Naive thymus-derived CD8-positive, alpha-beta T cell (primary cell): ENCODE measurements at places on chromosomes 5 and 9.

- no peak for DNase-seq
Observed at GRCh38 chr5:79259383-79259782, 23.5 kb downstream of the JMY start.

GRCh38 chr9:116549786-116550660, 137.1 kb upstream of the TRIM32 start:
- no peak for DNase-seq

DNA sequence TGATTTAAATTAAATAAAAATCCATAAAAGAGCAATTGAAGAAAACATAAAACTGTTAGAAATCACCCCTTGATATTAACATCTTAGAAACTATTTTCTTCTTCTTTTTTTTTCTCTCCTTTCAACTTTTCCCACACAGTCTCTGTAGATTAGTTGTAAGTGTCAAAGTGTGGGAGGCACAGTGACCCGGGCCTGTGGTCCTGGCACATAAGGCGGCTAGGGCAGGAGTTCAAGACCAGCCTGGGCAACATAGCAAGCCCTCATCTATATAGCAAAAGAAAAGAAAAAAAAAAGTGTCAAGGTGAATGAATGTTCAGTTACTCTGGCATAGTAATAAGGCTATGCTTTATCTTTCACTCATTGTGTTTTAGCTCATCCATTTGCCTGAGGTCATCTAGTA, 14.2 kb downstream of the RORB start:
- no peak for DNase-seq

GRCh38 chr9:69173497-69173890, 583 bp upstream of the TJP2 start:
- DNase-seq: no peak

DNA sequence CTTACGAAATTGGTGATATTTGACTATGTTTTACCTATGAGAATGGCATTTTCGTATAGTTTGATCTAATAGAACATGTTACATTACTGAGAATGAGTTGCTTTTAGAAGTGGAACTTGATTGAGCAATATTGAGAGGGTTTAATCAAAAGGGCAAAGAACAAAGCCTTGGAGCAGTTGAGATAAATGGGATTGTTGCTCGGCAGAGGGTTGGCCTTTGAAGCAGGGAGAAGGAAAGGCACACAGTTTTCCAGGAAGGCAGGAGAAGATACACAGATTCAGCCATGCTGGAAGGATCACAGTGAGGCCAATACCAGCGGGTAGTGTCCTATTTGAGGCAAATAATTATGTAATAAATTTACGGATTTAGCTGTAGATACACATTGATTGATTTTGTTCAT, 19.5 kb downstream of the MAN2A1 start:
- no peak for DNase-seq

GRCh38 chr5:88388476-88389337, 120.1 kb upstream of the TMEM161B start:
- DNase-seq: no peak

- DNase-seq: no peak
Observed at GRCh38 chr5:120808606-120809005, 344.5 kb downstream of the PRR16 start.

- DNase-seq: no peak
Observed at GRCh38 chr5:90746119-90746518, 187.5 kb downstream of the ADGRV1 start.

DNA sequence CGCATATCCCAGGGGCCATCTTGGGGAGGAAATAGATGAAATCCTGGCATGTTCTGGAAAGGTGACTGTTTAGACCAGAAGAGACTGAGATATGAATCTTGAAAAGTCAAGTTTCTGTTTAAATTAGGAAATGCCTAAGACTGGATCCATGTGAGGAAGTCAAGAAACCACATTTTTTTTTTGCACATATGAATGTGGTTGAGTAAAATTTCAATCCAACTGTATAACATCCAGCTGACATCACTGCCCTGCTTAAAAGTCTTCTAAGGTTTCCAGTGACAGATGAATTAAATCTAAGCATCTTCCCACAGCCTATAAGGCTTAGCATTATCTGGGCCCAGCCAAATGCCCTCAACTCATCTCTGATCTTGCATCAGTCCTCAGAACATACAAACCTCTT, 47.7 kb upstream of the TCERG1 start:
- DNase-seq: no peak

DNA sequence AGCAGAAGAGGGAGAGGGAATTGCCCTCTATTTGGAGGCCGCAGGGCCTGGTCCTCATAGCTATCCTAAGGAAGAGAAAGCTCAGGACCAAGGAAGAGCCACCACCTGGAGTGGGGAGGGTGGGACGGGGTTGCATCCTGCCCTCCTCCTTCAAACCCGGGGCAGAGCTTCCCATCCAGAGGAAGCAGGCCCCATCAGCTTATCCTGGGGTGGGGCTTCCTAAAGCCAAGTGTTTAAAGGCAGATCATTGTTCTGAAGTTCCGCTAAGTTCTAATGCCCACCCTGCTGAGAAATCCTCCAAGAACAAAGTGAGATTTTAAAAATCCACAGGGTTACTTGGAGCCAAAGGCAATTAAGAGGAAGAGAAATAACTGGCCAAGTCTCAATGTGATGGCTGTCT, 210.3 kb downstream of the C9orf152 start:
- DNase-seq: no peak

DNA sequence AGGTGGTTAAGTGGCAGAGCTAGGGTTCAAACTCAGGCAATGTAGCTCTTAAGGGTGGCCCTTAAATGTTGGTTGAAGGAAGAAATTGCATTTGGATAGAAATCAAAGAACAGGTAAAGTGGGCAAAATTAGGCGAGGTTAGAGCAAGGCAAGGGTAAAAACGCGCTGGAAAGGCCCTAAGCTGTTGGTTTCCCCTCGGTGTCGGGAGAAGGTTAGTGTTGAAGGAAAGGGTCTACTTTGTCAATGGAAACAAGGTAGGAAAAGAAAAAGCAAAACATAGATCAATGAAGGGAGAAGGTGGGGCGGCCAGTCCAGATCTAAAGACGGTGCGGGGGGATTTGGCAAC, 431 bp downstream of the FASTKD3 start:
- DNase-seq: no peak

GRCh38 chr9:117546894-117547678, 132.2 kb upstream of the ASTN2 start:
- DNase-seq: peak; percentile 31

DNA sequence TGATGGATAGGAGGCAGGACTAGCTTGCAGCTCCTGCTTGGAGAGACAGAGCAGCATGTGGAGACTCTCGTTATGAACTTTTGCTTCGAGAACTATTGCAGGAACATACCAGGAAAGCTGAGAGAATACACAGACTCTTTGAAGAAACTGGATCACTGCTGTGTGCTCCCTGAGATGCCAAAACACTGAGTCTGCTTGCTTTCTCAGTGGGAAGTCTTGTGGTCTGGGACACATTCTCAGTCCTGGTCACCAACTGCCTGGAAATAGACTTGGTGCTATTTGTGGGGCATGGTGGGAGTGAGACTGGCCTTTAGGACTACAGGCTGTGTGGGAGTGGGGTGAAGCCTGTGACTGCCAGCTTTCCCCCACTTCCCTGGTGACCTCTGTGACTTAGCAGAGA, 252.6 kb downstream of the MED10 start:
- no peak for DNase-seq

- DNase-seq: no peak
Observed at GRCh38 chr5:116763987-116764866, 189.6 kb upstream of the SEMA6A start.

GRCh38 chr5:7251132-7251531, 144.8 kb upstream of the ADCY2 start:
- no peak for DNase-seq

DNA sequence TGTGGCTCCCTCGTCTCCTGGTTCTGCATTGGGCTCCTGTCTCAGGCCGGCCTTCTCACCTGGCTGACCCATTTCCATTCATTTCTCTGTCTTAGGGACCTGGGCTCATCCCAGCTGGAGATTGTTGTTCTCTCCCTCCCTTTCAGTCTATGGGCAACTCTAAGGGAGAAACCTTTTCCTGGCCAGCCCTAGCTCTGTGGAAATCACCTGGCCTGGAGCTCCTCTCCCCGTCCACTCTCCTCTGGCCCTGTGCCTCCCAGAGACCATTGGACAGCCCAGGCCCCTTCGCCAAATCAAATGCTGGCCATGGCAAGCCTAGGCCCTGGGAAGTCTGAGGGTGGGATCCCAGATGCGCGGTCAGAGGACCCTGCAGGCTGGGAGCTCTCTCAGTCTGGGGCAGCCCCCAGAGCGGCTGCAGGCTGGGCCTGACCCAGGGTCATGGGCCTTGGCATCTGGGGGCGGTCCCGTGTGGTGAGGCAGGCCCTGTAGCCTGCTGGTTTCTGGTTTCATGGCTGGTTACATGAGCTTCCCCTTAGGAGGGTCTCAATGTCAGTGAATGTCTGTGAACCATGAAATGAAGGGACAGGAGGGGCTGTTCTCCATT, 253.5 kb downstream of the AOPEP start:
- no peak for DNase-seq

GRCh38 chr9:121581786-121582600, 69.4 kb upstream of the DAB2IP start:
- no peak for DNase-seq
